ENCODE measurements at places on chromosomes 4 and X.
A peak's percentile ranks its signal among the peaks of the same experiment; 100 is the strongest.

GRCh38 chrX:46381630-46382029, 163.6 kb downstream of the ZNF674 start:
- peak; percentile 34 for DNase-seq

DNA sequence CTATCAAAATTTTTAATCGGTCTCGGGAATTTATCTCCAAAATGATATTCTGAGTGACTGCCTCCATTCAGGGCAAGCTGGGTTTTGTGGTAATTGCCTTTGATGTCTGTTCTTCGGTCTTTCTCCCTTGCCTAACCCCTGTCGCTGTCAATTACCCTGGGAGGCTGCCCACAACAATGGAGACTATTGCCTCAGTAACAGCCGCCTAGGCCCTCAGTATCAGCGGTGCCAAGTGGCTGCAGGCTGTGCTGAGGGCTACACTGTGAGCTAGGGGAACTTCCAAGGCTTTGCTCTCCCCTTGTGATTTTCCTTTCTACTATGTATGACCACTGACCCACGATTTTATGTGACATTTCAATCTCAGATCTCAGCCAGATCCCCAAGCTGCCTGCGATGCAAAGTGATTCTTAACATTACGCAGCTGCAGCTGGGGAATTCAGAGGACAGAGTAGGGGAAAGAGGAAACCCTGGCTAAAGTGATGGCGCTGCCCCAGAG, 36.3 kb upstream of the REST start:
- peak; percentile 11 for DNase-seq

- no peak for DNase-seq
Observed at GRCh38 chr4:152039023-152039481, 278.2 kb upstream of the GATB start.

GRCh38 chr4:72701987-72702819, 133.2 kb upstream of the ADAMTS3 start:
- DNase-seq: peak; percentile 70

DNA sequence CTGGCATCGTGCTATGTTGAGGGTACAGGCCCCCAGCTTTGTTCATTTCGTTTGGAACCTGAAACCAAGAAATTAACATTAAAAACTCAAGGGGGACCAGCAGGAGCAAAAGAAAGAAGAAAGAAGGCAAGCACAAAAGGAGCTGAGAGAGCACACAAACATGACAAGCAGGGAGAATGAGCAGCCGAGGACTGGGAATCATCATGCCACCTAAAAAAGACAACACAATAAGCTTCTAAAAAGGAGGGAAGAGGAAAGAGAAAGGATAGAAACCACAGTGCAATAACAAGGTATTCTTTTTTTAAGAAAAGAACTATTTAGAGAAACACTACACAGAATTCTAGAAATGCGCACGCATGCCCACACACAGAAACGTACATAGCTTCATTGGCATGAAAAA, 103.2 kb upstream of the FAM9B start:
- no peak for DNase-seq

GRCh38 chrX:318739-319578, at the start of gene GTPBP6:
GTPBP6 (minus strand) TSS chrX:318796; CDS start chrX:318787, 9 bp downstream.
- no peak for DNase-seq

DNA sequence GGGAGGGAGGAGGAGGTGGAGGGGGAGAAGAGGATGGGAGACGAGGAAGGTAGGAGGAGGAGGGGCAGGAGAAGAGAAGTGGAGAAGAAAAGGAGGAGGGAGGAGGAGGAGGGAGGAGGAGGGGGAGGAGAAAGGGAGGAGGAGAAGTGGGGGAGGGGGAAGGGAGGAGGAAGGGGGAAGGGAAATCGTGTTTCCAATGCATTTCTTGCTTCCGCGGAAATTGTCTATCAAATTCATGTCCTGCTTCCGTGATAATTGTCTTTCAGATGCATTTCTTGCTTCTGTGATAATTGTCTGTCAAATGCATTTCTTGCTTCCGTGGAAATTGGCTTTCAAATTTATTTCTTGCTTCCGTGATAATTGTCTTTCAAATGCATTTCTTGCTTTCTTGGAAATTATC, 43.3 kb downstream of the CRLF2 start:
- DNase-seq: no peak
